BJ (cell line): ENCODE measurements at places on chromosomes 11 and 22.

- DNase-seq = no peak
Measured at GRCh38 chr22:46078241-46079092, 71.9 kb upstream of the PPARA start.

DNA sequence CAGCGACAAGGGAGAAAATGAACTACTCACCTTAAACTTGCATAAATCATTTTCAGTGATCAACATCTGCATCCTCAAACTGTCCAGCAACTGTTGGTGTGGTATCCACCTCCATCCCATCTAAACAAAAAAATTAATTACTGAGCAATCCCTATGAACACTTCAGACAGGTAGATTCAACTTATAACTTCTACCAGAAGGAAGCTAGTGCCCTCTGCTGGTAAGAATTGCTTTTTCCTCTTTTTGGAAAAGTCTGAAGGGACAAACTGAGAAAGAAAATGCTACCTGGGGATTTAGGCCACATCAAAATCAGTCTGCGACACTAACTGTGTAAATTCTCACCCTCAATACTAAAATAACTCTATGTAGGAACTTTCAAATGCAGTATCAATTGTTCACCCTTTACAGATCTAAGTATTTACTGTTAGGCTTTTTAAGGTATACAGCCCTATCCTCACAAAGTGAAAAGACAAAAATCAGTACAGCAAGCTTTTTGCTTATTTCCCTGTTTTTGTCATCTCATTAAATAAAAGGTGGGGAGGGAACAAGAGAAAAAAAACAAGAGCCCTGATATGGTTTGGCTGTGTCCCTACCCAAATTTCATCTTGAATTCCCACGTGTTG lies 17.9 kb downstream of the CLNS1A start:
- no peak for DNase-seq

GRCh38 chr11:116309446-116309845 lies 463.3 kb downstream of the BUD13 start:
- DNase-seq = no peak

- no peak for DNase-seq
Measured at GRCh38 chr11:66510990-66511339, 530 bp downstream of the BBS1 start.

DNA sequence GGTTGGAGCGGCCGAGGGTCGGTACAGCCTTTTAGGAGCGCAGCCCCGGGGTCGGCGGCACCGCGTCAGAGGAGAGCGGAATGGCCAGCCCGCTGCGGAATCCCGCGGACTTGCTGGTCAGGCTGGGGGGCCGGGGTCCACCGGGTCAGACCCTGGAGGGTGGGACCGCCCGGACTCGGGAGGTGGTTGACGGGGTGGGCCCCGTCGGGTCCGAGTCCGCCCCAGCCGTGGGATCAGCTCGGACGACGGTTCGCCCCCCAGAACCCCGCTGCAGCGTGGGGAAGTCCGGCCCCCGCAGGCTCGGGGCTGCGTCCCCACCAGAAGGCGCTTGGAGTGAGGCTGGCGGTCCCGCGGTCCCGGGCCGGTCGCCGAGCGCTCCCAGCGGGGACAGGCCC lies 301 bp upstream of the ADM2 start:
- DNase-seq = no peak

DNA sequence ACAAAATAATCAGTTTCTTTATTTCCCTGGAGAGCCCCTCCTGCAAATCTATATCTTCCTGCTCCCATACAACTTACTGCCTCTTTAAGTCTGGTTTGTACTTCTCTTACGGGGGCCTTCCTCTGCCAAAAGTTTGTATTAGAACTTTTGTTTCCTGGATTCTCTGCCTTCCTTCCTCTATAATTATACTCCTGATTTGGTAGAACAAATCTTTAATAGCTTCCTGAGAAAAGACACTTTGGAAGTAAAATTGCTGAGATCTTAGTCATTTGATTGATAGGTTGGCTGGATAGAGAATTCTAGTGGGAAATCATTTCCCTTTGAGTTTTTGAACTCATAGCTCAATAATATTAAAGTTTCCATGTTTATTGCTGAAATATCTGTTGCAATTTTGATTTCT lies 499.2 kb downstream of the RAB38 start:
- DNase-seq = no peak

- DNase-seq = peak; percentile 62
Measured at GRCh38 chr22:45678961-45679912, 7.6 kb downstream of the ATXN10 start.

GRCh38 chr22:49021131-49021925 lies 806.3 kb downstream of the BRD1 start:
- DNase-seq = no peak

- DNase-seq = no peak
Measured at GRCh38 chr11:109023036-109023435, 358.2 kb downstream of the DDX10 start.

GRCh38 chr11:27526535-27526934 lies 20.0 kb upstream of the LIN7C start:
- DNase-seq = no peak
